Transverse colon (tissue), 4 donors: ENCODE measurements at places on chromosomes 2 and 18. TPM values are rescaled to one million over a fixed set of nuclear protein-coding genes. Genes with fewer than 3 reads are reported as not detected.

The METTL21A gene
- 25.4 TPM for total RNA-seq

The DAW1 gene
- not detected for total RNA-seq

The AGXT gene
- 0.82 TPM for total RNA-seq

The AQP12B gene
- total RNA-seq, result not detected

The ACP1 gene
- 21.3 TPM for total RNA-seq
